ENCODE measurements at places on chromosomes 13 and 19.

DNA sequence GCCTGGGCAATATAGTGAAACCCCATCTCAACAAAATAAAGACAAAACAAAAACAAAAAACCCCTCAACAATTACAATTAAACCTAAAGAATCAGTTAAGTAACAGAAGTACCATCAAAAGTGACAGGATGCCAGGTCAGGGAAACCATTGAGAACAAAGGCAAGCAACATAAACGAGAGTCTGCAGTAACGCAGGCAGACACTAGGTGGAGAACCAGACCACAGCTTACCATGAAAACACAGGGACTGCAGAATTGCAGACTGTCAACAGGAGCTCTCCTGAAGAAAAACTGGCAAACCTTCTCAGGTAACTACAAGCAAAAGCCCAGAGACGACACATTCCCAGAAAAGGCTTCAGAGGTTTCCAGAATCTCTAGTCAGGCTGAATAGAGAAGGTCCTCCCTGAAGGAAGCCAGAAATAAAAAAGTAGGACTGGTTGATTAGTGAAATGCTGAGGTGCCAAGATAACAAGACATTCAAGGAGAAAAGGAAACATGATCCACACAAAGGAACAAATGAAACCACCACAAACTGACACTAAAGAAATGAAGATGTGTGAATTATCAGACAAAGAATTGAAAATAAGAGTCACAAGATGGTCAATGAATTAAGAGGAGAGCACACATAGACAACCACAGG is 2.2 kb upstream of the ZNF665 start:
- DNase-seq, result no peak

DNA sequence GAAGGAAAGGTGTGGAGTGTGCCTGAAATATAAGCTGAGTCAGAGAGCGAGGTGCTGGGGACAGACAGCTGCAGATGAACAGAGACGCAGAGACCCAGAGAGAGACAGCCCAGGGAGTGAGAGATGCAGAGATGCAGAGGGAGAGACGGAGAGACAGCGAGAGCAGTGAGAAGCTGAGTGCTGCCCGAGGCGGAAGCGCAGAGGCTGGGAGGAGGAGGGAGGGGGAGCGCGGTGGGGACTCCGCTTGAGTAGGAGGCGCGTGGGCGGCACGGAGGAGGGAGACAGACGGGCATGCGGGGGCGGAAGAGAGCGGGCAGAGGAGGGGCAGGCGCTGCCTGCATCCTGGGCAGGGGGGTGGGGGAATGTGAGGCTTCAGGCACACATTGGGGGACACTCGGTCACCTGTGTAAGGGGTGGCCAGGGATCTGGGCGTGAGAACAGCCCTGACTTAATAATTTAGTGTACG is 25.7 kb downstream of the SLC8A2 start:
- DNase-seq, result no peak

GRCh38 chr19:34220472-34221063 is 33.8 kb upstream of the GARRE1 start:
- DNase-seq, result no peak

DNA sequence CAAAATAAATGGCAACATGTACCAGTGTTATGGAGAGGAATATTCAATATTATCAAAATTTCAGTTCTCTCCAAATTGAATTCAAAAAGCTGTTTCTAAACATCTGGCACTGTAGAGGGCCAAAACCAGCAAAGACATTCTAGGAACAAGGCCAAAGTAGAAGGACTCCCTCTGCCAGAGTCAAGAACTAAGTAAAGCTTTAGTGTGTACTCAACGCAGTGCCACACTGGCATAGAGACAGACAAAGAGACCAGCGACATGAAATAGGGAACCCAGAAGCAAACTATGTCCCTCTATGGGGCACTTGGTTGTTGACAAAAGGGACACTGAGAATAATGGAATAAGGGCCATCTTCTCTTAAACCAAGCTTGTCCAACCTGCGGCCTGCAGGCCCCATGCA is 15.6 kb downstream of the SCGB2B2 start:
- DNase-seq, result no peak

DNA sequence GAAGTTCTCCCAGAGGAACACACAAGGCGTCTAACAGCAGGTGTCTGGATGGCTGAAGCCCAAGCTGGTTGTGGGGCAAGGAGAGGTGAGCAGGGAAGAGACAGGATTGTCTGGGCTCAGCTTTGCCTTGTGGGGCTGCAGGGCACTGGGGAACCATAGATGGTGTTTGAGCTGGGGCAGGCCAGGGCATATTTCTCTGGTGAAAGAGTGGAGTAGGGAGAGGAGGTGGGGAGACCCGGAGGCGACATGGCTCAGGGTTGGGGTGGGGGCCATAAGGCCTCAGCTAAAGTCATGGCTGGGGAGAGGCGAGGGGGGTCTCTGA is 5.4 kb upstream of the PALM start:
- no peak for DNase-seq

DNA sequence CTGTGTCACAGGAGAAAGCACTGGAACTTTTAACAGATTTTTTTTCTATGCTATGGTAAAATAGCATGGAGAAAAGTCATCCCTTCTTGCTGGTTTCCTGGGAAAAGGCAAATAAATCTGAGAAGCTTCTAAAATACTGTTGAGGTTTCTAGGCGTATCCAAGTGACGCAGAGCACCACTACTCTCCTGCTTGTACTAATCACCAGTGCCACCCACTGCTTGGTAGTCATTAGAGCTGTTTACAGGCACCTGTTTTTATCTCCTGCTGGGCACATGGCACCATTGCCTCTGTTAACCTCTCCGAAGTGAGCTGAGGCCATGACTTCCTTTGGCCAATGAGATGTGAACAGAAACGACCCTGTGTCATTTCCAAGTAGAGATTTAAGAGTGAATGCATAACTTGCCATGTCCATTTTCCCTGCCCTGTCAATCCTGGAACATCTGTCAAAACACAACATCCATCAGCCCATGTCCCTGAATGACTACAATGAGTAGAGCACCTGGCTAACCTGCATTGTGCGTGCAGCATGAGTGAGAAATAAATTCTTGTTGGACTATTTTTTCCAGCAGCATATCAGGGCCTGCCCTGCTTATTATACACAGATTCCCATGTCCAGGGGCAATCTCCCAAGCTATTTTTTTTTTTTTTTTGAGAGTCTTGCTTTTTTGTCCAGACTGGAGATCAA is 17.3 kb upstream of the OXGR1 start:
- DNase-seq, result no peak

DNA sequence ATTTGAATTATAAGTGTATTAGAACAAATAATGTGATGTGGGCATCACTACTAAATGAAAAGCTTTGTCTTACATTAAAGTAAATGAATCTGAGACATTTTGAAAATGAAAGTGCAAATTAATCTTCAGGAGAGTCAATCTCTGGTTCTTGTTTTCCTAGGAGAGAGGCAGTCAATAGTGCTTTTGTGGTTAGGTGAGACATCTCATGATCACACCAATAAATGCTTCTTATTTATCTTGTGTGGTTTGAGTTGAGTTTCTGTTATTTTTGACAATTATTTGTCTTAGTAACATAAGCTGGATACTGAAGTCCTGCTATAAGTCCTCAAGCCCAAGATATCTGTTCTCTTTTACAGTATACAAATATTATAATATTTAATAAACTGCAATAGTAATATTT is 1378.0 kb upstream of the PCDH9 start:
- no peak for DNase-seq

- DNase-seq, result no peak
Observed at GRCh38 chr13:50924025-50924424, 14.4 kb downstream of the RNASEH2B start.

DNA sequence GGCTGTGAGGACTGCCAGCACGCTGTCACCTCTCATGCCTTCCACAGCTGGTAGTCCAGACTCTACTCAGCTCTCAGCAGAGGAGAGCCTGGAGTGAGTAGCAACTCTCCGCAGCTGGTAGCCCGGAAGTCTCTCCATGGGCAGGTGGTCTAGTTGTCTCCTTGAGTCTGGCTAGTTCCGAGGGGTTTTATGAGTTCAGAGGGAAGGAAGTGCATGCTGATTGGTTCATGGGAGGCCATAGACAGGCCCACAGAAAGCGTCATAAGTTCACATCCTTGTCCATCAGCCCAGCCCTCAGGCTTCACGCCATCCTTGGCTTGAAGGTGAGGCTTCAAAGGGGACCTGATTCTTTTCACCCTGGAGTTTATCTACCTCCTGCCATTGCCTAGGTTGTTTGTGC is 2662.4 kb upstream of the PCDH20 start:
- DNase-seq, result no peak

- no peak for DNase-seq
Observed at GRCh38 chr13:22114630-22115311, 443.9 kb downstream of the FGF9 start.

DNA sequence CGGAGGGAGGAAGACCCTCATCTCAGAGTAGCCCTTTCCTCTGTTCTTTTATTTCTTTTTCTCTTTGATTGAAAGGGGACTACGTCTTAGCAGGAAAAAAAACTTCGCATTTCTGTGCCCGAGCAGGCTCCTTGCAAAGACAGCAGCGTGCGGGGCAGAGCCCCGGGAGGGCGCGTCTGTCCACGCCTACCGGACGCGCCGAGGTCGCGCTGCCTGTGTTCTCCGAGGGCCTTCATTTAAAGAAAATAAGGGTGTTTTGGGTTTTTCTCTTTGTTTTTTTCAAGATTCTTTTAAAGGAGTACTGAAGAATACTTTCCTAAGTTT is 29.2 kb downstream of the CERS1 start:
- DNase-seq, result no peak

GRCh38 chr13:46403851-46404732 is 17.0 kb upstream of the RUBCNL start:
- DNase-seq, result no peak

- no peak for DNase-seq
Observed at GRCh38 chr13:105346141-105346775, 1189.2 kb downstream of the EFNB2 start.

GRCh38 chr19:33391631-33392249 is 18.2 kb downstream of the CEBPG start:
- no peak for DNase-seq

- DNase-seq, result peak; percentile 8
Observed at GRCh38 chr13:107234319-107235073, 666.6 kb upstream of the ARGLU1 start.

GRCh38 chr13:113468472-113469201 is 15.3 kb upstream of the ADPRHL1 start:
- DNase-seq, result no peak

DNA sequence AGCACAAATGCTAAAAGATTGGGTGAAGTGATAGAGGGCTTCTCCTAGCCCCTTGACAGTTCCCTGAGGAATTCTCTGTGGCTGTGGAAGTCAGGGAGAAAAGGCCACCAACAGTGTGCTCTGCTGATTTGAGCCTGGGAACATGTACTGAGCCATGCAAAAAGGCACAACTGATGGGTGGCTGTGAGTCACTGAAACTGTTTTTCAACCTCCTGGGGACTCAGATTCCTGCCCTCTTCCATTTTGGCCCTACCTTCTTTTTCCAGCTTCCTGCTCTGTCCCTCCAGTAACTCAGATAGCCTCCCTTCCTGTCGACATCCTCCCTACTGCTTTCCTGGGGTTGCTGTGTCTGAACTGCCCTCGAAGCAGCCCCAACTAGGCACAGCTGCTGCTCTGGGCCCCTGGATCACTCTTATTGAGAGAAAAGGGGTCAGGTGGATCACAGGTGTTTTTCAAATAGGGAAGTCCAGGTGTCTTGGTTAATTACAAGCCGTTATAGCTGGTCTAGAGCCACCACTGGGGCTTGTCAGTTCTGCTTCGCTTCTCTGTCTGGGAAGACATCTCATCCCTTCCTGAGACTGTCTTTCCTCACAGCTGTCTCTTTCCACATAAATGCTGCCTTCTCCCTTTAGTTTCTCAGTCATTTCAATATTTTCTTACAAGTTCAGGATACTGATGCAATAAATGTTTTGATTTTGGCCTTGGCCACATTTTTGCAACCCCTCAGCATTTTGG is 13.7 kb downstream of the FAM124A start:
- DNase-seq, result no peak

GRCh38 chr19:29083863-29084262 is 129.1 kb downstream of the UQCRFS1 start:
- DNase-seq, result no peak

- DNase-seq, result no peak
Observed at GRCh38 chr13:80873589-80873988, 532.7 kb upstream of the SPRY2 start.

- DNase-seq, result no peak
Observed at GRCh38 chr19:7229735-7230134, 64.5 kb downstream of the INSR start.

GRCh38 chr19:1651568-1652291 is 685 bp downstream of the TCF3 start:
- no peak for DNase-seq

GRCh38 chr13:106296723-106297122 is 238.7 kb downstream of the EFNB2 start:
- DNase-seq, result no peak

- DNase-seq, result no peak
Observed at GRCh38 chr13:111640476-111640875, 320.0 kb downstream of the TEX29 start.

DNA sequence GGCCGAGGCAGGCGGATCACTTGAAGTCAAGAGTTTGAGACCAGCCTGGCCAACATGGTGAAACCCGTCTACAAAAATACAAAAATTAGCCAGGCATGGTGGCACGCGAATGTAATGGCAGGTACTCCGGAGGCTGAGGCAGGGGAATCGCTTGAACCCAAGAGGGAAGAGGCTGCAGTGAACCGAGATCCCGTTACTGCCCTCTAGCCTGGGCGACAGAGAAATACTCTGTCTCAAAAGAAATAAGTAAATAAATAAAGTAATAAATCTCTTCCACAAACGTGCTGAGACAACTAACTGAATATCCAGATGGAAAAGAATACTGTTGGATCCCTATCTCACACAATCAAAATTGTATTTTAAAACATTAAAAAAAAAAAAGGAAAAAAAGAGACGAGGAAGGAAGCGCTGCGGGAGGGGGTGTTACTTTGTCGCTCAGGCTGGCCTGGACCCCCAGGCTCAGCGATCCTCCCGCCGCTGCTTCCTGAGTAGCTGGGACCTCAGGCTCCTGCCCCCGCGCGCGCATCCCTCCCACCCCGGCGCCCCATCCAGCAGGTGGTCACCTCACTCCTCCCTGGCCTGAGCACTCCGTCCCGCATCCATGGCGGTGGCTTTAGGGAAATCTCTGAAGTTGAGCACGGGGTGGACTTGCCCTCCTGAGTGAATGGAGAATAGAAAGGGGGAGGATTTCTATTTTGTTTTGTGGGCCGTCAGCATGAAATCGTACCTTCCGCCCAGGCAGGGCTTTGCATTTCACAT is 628 bp upstream of the ZNF813 start:
- DNase-seq, result no peak

- DNase-seq, result no peak
Observed at GRCh38 chr13:80239571-80240255, 101.2 kb downstream of the SPRY2 start.
